ENCODE measurements at places on chromosomes 7 and 10.

GRCh38 chr10:132329565-132330485 lies 2.2 kb upstream of the LRRC27 start:
- no peak for DNase-seq

GRCh38 chr10:85611746-85612377 lies 754.7 kb downstream of the GRID1 start:
- DNase-seq, result no peak

GRCh38 chr7:106522696-106523095 lies 138.3 kb downstream of the CCDC71L start:
- DNase-seq, result no peak

GRCh38 chr7:155337946-155338631 lies 40.4 kb downstream of the INSIG1 start:
- DNase-seq, result no peak

DNA sequence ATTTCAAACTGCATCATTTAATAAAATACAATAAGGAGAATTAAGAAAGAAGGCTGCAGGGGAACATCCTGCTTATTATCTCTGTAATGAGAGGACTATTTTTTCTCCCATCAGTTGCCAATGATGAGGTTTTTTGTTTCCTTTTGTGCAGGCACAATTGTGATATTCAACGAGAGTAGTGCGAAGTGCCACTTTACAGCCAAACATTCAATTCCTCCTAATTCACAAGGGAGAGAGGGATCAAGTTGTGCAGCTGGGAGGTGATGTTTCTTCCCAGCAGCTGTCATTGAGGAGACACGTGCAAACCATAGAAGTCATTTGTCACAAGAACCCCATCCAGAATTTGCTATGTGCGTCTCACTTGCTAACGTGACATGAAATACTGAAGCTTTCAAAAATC lies 81.6 kb upstream of the ICA1 start:
- DNase-seq, result no peak

Data from midbrain (tissue), 1 donor.